Lower lobe of right lung (tissue), 2 donors: ENCODE measurements at places on chromosomes 16 and 17.

DNA sequence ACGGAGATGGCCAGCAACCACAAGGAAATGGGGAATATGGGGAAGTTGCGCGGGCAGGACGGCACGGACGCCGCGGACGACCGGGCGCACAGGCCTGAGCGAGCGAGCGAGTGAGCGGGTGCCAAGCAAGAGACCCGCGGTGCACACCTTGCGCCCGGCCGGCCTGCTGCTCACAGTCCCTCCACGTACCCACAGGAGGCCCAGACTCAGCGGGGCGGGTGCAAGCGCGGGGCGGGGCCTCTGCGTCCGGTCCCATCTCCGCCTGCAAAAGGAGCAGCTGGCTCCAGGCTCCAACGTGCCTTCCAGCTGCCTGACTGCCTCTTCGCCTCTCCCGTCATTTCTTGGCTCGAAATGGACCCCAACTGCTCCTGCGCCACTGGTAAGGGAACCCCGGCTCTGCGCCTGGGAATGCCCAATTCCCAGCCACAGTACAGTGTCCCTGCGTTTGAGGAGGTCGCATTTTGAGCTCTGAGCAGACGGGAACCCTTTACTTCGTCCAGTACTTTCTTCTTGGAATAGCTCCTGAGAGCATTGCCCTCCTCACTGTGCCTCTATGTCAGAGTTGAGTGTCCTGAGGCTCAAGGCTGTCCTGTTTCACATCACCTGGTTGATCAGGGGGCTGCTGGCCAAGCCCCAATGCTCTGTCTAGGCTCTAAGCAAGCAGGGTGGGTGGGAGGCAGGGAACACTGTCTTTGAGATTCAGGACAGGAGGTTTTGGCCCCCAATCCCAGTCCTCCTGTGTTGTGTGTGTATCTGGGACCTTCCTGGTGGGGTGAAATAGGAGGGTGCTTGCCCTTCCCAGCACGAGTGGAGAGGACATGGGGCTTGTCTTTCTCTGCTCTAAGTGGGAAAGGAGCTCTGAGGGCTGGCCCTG, 8.1 kb upstream of the MT1E start:
- H3K27me3 ChIP-seq: no peaks in the 10 kb centered on the region
- H3K4me3 ChIP-seq: peak overlapping the region; percentile 52
- peak; percentile 81 for DNase-seq
- no peaks in the 10 kb centered on the region for H3K36me3 ChIP-seq

GRCh38 chr17:40694584-40694983, 9.0 kb downstream of the KRT24 start:
- no peak overlapping the region for H3K4me3 ChIP-seq
- H3K27ac ChIP-seq: no peak overlapping the region
- H3K27me3 ChIP-seq: no peaks in the 10 kb centered on the region
- peaks cover 12% of the 10 kb centered on the region for H3K4me1 ChIP-seq

GRCh38 chr17:7888184-7888920, at the start of gene CHD3:
Gene CHD3, plus strand, starts transcription at chr17:7888789. Its CDS starts 212 bp downstream, at chr17:7889001.
- peaks cover 32% of the 10 kb centered on the region for H3K36me3 ChIP-seq
- peak within 1 kb of the TSS; percentile 92 for H3K27ac ChIP-seq
- H3K4me1 ChIP-seq: peaks cover 49% of the 10 kb centered on the region
- H3K4me3 ChIP-seq: peak within 1 kb of the TSS; percentile 93

DNA sequence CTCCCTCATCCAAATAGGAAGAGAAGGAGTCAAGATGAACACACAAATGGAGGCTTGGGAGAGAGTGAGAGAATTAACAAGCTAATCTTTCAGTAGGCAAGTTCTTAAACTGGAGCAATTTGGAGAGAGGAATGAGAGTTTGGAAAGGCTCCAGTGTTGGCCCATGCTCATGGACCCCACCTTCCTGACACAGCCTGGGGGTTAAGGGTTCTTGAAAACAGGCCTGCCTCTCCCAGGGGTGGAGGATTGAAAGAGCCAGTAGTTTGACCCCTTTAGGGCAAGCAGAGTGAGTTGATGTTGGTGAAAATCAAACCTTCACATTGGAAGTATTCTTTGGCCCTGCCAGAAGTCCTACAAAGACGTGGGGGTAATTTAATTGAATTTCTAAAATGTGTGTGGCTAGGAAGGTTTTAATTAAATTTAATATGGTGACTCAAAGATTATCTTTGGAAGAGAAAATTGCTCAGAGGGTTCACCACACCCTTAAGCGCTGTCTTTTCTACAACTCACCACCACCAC, 5.8 kb downstream of the HOXB3 start:
- H3K4me1 ChIP-seq: peaks cover 43% of the 10 kb centered on the region
- peak overlapping the region; percentile 63 for H3K4me3 ChIP-seq
- H3K27ac ChIP-seq: no peak overlapping the region
